ENCODE measurements at places on chromosomes 1 and 21.

- DNase-seq, result peak; percentile 68
These were observed 236.2 kb downstream of the NFIA start for GRCh38 chr1:61318319-61319125.

DNA sequence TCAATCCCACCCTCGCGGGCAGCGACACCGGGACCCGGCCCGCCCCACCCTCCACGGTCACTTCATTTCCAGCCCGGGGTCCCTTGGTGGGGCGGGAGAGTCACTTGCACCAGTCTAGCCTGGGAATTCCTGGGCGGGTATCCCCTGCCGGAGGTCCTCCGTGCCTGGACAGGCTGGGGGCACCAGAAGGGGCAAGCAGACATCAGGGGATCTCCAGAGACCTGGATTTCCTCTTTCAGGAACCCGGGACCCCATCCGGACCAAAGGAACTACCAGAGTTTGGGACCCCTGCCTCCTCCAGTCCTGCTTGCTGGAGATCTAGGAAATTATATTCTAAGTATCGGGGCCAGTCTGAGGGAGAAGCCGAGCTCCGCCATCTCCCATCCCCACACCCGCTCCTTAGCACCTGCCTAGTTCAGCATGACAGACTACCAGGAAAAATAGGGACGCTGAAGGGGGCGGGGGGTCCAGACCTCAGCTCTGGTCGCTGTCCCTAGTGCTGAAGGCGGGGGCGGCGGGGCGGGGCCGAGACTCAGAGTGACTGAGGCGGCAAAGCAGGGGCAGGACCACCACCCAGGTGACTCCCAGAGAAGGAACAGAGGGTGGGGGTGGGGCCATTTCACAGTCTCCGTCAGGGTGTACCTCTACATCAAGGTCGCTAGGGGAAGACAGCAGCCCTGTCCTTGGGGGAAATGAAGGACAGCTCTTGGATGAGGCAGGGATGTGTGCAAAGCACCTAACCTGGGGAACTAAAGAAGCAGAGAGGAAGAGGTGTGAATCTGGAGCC is 832 bp downstream of the HCN3 start:
- DNase-seq, result peak; percentile 68

GRCh38 chr1:115194506-115194905 is 105.2 kb upstream of the TSPAN2 start:
- no peak for DNase-seq

DNA sequence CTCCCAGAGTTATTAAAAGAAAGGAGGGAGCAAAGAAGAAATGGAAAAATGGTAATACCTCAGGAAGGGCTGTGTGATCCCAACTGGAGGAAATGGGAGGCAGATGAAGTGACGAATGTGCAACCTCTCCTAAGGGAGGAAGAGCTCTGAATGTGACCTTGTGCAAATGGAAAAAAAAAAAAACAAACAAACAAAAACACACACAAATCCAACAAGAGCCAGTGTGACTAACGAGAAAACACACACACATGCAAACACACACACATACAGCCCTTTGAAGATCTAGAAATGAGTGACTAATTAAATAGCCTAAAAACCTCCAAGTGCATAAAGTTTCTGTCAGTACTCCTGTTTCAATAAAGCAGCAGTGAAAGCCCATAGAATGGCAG is 49.0 kb downstream of the CCN1 start:
- DNase-seq, result no peak

- DNase-seq, result no peak
These were observed 312.1 kb downstream of the DISC1 start for GRCh38 chr1:231938711-231939110.

DNA sequence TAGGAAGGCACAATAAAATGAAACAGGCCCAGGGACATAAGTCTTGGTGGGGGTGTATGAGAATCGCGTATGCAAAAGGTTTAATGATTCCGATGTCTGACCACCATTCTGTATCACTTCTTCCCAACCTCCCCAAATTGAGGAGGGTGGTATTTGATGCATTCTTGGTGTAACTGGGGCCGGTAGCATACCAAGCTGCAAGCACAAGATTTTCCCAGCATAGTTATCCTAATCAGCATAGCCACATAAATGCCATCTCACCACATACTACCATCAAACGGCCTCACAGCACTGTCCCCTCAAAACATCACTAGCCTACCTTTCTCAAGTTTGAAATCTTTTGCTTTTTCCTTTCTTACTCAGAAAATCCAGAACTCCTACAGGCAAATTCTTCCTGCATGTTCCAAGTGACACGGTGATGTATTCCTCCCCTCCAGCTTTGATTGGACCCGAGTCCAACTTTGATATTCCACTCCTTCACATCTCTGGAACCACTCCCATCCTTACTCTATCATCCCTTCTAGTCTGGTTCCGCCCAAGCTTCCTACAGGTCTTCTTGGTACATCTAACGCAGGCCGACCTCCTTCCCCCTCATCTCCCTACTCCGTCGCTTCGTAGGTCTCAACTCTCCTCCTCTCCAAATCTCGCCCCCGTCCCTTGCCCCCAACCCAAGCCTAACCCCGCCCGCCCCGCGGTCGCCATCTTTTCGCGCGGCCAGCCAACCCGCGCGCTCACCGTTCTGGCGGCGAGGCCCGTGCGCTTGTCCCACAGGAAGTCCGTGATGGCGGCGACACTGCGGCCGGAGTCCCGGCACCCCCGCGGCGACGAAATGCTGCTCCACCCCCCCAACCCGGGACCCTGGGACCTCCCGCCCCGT is 600 bp downstream of the CLK2 start:
- DNase-seq, result peak; percentile 66

GRCh38 chr1:183512450-183512849 is 40.2 kb downstream of the SMG7 start:
- no peak for DNase-seq

DNA sequence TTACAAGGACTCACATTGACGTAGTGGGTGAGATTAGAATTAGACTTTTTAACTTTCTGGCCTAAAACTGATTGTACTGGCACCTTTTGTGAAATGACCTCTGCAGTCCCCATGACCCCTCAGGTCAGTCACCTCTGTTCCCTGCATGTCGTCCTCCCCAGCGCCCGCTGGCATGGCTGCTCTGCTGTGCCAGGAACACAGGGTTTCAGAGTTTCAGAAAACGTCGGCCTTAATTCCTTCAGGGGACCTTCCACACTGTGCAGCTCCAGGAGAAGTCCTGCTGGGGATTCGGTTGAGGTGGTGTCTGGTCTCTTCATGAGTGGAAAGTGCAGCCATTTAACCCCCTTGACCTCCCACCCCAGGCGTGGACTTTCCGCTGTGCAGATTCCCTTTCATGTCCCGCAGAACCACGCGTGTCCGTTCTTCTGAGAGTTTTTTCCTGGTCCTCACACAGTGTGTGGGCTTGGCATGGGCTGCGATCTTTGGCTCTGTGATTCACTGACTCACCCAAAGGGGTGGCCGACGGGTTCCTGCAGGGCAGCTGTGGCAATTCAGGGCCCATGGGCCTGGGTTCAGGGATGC is 158.4 kb upstream of the COL6A1 start:
- no peak for DNase-seq

GRCh38 chr1:109929588-109930251 is 19.1 kb downstream of the CSF1 start:
- no peak for DNase-seq

DNA sequence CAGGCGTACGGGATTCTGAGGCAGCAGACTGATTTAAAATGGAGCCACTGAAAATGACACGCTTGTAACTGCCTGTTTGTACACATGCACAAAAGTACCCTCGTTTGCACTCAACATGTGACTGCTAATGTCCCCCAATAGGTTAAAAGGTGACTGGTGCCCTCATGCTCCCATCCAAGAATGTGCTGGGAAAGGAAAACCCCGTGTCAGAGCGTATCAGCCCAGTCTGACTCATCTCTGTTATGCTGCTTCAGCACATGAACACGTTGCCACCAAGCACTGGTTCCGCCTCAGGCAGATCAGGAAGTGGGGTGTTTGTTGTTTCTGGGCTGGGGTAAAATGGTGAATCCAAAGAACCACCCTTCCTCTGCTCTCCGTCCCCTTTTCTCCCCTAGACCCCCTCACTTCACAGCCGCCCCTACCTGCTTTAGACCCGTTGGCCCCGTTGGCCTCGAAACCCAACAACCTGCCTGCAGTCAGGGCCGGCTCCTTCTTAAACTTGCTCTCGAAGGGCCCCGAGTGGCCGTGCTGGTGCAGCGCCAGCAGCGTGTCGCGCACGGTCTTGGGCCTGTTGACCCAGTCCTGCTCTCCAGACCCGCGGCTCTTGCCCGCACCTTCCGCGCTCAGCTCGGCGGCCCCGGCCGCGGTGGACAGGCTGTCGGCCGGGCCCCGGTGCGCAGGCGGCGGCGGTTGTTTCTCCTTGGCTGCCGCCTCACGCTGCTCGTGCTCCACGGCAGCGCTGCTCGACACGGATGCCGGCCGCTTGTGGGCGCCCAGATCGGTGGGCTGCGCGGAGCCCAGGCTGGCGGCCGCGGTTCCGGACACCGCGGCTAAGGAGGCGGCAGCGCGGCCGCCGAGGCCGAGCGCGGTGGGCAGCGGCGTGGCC is 1.7 kb downstream of the IRF2BP2 start:
- DNase-seq, result no peak

GRCh38 chr1:52633291-52633754 is 355 bp downstream of the SHISAL2A start:
- no peak for DNase-seq

- DNase-seq, result no peak
These were observed 361.3 kb downstream of the PLPP3 start for GRCh38 chr1:56218023-56218422.

DNA sequence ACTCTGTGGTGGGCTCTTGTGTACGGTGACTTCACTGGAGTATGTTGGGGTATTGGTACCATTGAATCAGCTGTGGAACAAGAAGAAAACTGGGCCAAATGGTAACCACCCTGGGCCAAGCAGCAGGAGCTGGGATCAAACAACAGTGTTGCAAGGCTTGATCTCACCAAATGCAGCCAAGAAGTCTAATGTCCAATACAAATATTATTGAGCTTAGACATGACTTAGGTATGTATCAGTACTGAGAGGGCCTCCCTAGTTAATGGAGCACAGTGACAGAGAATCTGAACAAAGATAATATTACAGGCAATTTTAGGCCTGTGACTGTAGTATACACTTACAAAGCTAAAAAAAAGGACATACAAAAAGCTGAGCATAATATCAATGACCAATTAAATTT is 604.8 kb downstream of the PLA2G4A start:
- no peak for DNase-seq

- DNase-seq, result peak; percentile 51
These were observed 6.3 kb upstream of the KYAT3 start for GRCh38 chr1:88998716-88999115.

All from HEK293T (cell line).